ENCODE measurements at places on chromosomes 2 and 18.

GRCh38 chr2:99659874-99660273, 170.1 kb upstream of the REV1 start:
- no peak for DNase-seq

- DNase-seq, result no peak
Measured at GRCh38 chr2:85800586-85800985, 46.8 kb downstream of the ATOH8 start.

- DNase-seq, result peak; percentile 85
Measured at GRCh38 chr2:55049043-55049820, 1.0 kb downstream of the RTN4 start.

GRCh38 chr18:79401494-79402208, 5.9 kb downstream of the NFATC1 start:
- DNase-seq, result no peak

DNA sequence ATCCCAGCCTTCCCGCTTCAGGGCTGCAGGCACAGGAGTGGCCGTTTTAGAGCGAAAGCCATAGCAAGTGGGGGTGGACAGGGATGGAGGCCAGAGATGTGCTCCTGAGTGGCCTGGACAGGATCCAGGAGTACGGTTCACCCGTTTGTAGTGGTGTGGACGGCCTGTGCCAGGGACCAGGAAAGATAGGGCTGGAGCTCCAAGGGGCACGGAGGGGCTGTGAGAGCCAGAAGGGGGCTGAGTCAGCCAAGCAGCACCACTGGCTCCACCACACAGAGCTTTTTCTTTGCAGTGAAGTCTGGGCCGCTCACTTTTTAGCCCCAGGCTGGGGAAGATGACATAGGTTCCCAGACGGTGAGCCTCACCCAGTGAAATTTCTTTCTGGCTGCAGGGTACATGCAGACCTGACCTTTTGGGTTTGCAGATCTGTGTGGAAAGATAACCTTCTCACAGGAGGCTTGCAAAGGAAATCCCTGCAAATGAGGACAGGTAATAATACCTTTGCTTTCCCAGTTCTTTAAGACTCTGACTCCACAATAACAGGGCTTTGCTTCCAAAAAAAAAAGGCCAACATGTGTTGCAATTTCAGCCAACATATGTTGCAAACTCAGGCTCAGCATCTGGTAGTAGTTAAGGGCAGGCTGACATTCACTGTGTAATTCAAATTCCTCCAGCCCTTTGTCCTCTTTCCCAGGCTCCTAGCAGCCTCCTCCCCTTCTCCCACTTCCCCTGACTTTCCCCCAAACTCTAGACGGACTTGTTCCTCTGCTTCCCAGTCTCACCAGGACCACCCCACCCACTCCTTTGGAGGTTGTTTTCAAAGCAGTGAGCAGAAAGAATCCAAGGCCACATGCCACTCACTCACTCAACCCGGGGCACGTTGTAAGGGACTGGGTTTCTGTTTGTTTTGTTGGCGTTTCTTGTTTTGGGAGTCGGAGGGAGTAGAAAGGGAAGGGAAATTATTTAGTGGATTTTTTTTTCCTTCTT, 20.3 kb upstream of the LAPTM4A start:
- DNase-seq, result peak; percentile 99

DNA sequence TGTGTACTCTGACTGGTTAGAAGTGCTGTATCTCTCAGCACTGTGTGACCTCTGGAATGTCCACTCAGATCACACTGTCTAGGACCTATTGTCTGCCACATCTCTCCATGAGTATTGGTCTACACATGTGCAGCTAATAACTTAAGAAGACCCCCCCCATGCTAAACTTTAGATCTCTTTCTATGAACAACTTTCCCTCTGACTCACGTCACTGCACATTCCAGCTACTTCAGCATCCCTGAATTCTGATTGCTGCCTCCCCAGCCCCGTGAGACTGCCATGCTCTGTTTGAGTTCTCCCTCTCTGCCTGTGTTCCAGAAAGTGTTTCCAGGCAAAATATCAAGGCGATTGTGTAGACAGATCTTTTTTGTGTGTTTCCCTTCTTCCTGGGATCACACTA, 41.8 kb downstream of the RAPGEF4 start:
- DNase-seq, result peak; percentile 47

DNA sequence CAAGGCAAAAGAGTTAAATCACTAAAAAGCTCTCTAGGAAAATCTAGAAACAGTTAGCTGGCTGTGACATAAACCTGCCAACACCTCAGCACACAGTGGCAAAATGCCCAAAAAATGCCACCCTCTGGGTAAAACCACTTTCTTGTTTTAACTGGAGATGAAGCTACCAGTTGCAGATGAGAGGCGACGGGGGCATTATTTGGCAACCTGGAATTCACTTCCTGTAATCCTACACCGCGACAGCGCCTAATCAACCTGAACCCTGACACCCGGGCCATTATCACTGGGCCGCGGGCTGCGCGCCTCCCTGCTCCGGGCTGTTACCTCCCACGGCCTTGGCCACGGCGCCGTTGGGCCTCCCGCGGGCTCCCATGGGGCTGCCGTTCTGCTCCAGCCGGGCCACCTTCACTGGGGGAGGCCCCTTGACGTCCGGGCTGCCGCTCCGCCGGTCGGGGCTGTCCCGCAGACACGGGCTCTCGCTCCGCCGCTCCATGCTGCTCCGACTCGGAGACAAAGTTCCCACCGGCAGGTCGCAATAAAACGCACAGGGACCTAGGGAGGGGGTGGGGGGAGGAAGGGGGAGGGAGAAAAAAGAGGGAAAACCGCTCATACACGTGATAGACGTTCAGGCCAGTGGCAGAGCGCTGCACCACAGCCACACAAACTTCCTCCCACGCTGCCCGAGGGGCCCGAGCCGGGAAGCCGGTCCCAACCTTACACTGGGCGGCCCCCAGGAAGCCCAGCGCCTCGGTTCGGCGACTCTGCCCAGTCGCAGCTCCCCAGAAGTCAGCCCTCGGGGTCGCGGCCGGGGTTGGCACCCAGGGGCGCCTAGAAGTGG, 2.0 kb downstream of the SATB2 start:
- no peak for DNase-seq

GRCh38 chr2:28457237-28457636, 38.6 kb upstream of the PLB1 start:
- DNase-seq, result no peak

GRCh38 chr2:2229626-2230432, 101.2 kb downstream of the MYT1L start:
- DNase-seq, result no peak

- no peak for DNase-seq
Measured at GRCh38 chr2:17517481-17518211, 594 bp downstream of the RAD51AP2 start.

GRCh38 chr2:73707058-73707457, 30.1 kb downstream of the TPRKB start:
- no peak for DNase-seq

DNA sequence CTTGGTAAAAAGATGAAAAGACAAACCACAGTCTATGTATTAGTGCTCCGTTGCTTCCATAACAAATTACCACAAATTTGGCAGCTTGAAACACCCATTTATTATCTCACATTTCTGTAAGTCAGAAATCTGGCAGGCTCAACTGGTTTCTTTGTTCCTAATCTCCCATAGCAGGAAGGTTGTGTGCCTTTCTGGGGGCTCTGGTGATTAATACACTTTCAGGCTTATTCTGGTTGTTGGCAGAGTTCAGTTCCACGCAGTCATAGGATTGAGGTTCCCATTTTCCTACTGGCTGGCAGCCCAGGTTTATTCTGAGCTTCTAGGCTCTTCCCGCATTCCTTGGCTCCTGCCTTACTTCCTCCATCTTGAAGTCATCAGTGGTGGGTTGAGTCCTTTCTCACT, 189.3 kb downstream of the ANAPC1 start:
- peak; percentile 88 for DNase-seq

GRCh38 chr2:84247532-84247931, 211.5 kb downstream of the SUCLG1 start:
- no peak for DNase-seq

- DNase-seq, result no peak
Measured at GRCh38 chr2:14306268-14306861, 326.2 kb upstream of the LRATD1 start.

- no peak for DNase-seq
Measured at GRCh38 chr18:57543560-57543959, 42.9 kb downstream of the FECH start.

- DNase-seq, result no peak
Measured at GRCh38 chr2:64727843-64728463, 74.2 kb upstream of the SERTAD2 start.

- no peak for DNase-seq
Measured at GRCh38 chr2:41170589-41170988, 718.7 kb upstream of the SLC8A1 start.

DNA sequence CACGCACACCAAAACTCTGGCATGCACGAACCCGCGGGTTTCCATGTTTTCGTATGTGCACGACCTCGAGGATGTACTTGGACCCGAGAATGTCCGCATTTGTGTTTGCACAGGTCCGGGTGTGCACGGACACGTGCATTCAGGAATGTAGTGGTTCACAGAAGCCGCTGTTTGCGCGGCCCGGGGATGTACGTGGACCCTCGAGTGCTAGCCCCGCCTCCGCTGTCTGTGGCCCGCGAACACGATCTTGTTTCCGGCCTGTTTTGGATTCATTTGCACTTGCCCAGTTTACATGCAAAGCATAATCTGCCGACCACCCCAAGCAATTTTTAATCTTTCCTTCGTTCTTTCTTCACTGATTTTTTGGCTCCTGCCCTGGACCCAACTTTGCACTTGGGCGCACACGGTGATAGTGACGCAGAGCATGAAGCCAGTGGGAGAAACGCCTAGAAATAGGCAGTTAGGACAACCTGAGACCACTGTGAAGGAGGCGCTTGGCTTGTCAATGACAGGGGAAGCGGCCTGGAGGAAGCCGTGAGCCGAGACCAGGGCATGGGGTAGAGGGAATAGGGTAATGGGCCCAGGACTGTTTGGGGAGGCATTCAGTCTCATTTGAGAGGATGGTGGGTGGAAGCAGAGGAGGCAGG, 45.4 kb upstream of the PTMA start:
- DNase-seq, result no peak

DNA sequence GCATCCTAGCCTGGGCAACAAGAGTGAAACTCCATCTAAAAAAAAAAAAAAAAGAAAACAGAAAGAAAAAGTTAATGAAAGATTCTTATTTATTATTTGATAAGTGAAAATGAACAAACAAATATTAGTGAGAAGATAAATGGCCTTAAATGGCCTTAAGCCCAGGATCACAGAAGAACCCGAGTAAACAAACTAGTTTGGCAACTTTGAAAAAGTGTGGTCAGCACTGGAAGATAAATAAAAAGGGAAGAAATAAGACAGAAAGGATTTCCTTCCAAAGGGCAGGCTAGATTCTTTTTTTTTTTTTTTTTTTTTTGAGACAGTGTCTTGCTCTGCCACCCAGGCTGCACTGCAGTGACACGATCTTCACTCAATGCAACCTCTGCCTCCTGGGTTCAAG, 692.4 kb downstream of the CPS1 start:
- DNase-seq, result no peak

GRCh38 chr2:44731505-44731904, 210.0 kb upstream of the SIX3 start:
- no peak for DNase-seq

DNA sequence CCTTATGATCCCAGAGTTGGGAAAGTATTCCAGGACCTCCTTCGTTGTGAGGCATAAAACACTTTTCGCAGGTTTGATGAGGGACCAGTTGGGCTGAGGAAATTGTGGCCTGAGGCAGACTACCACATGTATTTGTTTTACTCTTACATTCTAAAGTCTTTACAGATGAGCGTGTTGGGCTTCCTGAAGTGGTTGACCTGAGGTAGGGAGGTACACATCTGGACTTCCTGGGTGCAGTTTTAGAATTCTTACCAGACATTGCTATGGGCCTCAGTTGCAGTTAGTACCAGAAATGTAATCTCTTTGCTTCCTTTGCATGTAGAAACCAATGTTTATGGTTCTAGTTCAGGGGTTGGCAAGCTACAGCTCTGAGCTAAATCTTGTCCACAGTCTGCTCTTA, 48.7 kb downstream of the COA5 start:
- no peak for DNase-seq

DNA sequence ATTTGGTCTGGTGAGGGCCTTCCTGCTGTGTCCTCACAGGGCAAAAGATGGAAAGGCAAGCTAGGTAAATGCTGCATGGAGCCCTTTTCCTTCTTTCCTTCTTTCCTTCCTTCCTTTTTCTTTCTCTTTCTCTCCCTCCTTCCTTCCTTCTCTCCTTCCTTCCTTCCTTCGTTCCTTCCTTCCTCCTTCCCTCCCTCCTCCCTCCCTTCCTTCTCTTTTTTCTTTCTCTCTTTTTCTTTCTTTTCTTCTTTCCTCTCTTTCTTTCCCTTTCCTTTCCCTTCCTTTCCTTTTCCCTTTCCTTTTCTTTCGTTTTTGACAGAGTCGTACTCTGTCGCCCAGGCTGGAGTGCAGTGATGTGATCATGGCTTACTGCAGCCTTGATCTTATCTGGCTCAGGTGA, 23.1 kb upstream of the C2orf74 start:
- DNase-seq, result no peak

GRCh38 chr2:149184991-149185390, 145.4 kb upstream of the LYPD6 start:
- DNase-seq, result peak; percentile 17

GRCh38 chr2:164782323-164782722, 59.3 kb downstream of the COBLL1 start:
- peak; percentile 29 for DNase-seq

DNA sequence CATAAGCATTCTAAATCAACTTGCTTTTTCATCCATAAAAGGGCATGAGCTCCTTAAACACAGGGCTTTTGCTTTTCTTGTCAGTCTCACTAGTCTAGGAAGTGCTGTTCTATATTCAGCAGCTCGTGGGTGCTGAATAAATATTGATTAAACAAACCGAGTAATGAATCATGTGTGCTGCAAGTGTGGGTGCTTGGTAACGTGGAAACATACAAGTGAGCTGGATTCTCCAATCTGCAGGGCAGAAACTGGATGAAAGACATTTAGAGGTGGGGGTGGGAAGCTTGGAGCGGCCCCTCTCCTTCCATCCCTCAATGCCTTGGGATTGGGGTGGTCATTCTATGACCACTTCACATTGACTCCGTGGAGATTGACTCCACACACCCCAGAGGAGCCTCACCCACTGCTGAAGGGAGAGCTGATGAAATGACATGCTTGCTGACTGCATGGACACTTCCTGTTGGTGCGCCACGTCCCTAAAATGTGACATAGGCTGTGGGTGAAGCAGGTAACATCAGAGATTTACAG, 114.6 kb downstream of the DOCK10 start:
- DNase-seq, result peak; percentile 76

DNA sequence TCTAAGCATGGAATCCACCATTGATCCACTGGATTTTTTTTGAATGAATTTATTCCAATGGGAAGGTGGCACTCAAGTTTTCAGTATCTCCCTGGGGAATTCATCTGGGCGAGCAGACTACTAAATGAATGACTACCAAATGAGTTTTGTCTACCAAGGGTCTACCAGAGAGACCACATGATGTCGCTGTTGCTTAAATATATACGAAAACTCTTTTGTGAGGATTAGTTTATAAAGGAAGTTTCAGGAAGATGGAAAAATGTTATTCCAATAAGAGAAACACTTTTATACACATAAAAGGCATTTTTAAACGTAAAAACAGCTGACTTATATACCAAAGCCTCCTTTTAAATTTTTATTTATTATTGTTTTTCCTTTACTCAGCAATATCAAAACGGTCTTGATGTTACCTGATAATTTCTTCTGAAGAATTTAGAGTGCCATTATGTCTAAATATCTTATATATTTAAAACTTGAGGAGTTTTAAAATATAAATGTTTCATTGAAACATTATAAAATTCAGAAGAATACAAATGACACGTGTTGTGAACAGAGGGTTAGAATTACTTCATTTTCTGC, 139.7 kb downstream of the HRH4 start:
- peak; percentile 73 for DNase-seq

Measured in fibroblast of skin of scalp (primary cell).